Activated naive CD8-positive, alpha-beta T cell treated with anti-CD3 and anti-CD28 coated beads, Interleukin-2, amount 10 ng/mL, durations not matched to agents 7 days and 5 days (primary cell): ENCODE measurements at places on chromosomes 12 and 14. TPM values are rescaled to one million over a fixed set of nuclear protein-coding genes. Genes with fewer than 3 reads are reported as not detected.

DNA sequence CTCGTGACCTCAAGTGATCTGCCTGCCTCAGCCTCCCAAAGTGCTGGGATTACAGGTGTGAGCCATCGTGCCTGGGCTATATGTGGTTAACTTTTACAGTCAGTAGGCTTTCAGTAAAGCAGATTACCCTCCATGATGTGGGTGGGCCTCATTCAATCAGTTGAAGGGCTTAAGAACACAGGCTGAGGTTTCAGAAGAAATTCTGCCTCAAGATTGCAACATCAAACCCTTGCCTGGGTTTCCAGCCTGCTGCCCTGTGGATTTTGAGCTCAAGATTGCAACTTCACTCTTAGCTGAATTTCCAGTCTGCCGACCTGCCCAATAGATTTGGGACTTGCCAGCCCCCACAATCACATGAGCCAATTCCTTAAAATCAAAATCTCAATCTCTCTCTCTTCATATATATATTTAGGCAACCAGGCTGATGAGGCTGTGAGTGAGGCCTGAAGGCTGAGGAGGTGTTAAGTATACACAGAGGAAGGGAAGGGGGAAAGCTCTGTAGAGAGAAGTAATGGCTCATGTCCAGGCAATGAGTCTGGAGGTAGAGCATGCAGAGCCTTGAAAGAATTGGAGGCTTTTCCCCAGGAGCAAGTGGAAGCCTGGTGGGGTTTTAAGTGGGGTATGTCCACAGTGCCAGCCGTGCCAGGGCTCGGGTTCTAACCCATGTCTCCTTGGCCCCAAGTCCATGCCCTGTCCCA, 33.3 kb upstream of the ACTN1 start:
- no peak for DNase-seq

COPZ1 gene
- total RNA-seq, result 94.6 TPM

EPYC gene
- total RNA-seq, result not detected

GRCh38 chr14:76022991-76023390, 37.4 kb downstream of the IFT43 start:
- no peak for DNase-seq

GRCh38 chr12:93197067-93197593, 180.6 kb upstream of the NUDT4 start:
- DNase-seq, result no peak

- no peak for DNase-seq
These were observed 227.7 kb upstream of the TMEM260 start for GRCh38 chr14:56351861-56352260.

DNA sequence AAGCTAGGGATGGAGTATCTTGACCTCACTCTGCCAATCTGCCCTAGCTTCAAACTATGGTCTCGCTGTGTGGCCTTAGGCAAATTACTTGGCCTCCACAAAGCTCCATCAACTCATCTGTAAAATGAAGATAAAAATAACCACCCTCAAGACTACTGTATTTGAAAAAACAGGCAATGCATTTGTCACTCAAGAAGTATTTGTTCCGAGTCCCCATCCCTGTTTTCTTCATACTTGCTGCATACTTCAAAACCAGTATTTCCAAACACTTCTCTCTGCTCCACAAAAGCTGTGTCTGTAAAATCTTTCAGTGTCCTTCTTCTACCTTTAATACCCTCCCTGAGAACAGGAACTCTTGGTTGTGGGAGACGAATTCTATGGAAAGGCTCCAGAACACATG, 47.9 kb downstream of the GTF2A1 start:
- DNase-seq, result no peak

GRCh38 chr12:110058875-110059615, 10.7 kb upstream of the C12orf76 start:
- DNase-seq, result no peak

- DNase-seq, result no peak
These were observed 209.6 kb upstream of the KRR1 start for GRCh38 chr12:75720812-75721641.

GRCh38 chr14:55749201-55749812, 169.3 kb downstream of the KTN1 start:
- no peak for DNase-seq
